ENCODE measurements at places on chromosomes 11 and 22.

- no peak for DNase-seq
Observed at GRCh38 chr11:123328281-123328867, 101.7 kb upstream of the GRAMD1B start.

GRCh38 chr11:114896594-114896993 lies 218.3 kb downstream of the NXPE2 start:
- no peak for DNase-seq

- DNase-seq: no peak
Observed at GRCh38 chr22:23894710-23895598, 771 bp downstream of the MIF start.

DNA sequence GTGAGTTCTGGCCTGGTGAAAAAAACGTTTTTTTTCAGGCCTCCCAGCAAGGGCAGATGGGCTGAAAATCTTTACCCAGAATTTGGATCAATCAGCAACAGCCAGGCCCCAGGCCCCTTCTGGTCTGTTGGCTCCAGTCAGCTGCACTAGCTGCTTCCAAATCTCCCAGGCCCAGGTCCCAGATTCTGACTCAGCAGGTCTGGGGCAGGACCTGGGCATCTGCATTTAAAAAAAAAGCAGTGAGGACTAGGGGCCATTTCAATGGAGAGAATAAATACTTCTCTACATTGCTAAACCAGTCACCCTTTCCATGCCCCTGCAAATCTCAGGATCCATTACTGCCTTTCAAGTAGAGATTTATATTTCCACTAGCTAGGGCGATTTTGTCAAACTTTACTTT lies 4.3 kb downstream of the SLC15A3 start:
- no peak for DNase-seq

GRCh38 chr11:111957663-111958444 lies 20.7 kb downstream of the DIXDC1 start:
- DNase-seq: no peak

- DNase-seq: no peak
Observed at GRCh38 chr11:17748761-17749721, 14.5 kb downstream of the KCNC1 start.

DNA sequence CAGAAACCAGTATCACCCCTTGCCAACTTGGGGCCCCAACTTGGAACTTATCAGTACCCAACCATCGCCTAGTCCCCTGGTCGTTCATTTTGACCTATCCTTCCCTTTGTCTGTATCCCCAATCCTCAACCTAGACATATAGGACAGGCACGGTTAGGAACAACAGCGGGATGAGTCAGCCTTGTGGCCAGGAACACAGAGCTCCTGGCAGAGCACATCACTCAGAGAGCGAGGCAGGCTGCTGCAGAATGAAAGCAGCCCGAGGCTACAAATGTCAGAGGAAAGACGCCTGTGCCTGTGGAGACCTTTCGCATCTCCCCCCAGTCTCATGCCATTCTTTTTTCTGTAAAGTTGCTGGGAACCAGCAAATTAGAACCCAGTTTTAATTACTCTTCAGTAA lies 14.6 kb downstream of the DKK3 start:
- DNase-seq: no peak

DNA sequence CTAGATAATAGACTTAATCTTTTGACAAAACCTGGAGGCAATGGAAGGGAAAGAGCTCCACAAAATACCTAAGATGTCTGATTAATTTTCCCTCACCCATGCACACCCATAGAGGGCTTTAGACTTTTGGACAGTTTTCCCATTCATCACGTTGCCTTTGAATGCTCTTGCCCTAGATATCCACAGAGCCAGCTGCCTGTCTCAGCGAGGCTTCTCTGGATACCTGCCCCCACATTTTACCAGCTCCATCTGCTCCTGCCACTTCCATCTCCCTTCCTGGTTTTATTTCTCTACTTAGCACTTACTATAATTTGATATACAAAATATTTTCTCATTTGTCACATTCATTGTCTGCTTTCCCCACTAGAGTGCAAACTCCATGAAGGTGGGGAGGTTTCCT lies 136.8 kb downstream of the FDX1 start:
- no peak for DNase-seq

- DNase-seq: no peak
Observed at GRCh38 chr11:16179676-16180075, 176.7 kb downstream of the SOX6 start.

- DNase-seq: no peak
Observed at GRCh38 chr11:1830322-1831223, 4.2 kb upstream of the SYT8 start.

DNA sequence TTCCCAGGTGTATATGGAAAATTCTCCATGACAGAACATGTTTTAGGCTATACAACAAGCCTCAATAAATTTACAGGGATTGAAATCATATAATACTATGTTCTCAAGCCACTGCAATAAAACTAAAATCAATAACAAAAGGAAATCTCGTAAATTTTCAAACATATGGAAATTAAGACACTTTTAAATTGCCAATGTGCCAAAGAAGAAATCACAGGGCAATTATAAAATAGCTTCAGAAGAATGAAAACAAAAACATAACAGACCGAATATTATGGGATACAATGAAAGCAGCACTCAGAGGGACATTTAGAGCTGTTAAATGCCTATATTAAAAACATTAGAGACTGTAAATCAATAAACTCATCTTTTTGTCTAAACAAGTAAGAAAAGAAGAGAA lies 555.7 kb upstream of the B3GAT1 start:
- DNase-seq: no peak

DNA sequence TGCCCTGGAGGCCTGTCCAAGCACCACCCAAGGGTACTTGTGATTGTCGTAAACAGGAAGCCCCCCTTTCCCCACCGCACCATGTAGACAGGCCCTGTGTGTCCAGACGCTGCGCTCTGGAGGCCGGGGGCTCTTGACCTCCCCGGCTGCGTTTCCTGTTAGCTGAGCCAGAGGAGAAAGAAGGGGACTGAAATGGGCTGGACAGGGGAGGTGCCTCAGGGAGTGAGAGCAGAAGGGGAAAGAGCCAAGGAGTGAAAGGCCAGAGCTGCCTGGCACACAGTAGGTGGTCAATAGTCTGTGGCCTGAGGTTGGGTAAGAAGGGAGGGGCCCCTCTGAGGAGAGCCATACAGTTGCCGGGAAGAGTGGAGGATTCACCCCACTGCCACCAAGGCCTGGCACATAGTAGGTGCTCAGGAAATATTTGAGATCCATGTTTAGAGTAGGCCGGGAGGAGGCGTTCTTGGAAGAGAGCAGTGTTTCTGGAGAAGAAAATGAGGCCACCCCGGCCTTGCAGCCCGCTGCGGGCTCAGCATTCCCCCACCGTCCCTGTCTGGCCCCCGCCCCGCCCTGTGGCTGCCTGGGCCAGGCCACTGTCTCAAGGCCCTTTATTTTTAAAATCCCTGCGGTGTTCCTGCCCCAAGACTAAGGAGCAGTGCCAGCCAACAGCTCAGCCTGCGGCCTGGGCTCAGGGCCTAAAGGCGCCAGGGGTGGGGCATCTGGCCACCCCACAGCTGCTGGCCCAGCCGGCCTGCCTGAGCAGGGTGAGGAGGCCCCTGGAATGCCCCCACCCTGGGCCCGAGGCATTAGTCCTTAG lies 13.6 kb upstream of the CDC42EP1 start:
- DNase-seq: no peak

DNA sequence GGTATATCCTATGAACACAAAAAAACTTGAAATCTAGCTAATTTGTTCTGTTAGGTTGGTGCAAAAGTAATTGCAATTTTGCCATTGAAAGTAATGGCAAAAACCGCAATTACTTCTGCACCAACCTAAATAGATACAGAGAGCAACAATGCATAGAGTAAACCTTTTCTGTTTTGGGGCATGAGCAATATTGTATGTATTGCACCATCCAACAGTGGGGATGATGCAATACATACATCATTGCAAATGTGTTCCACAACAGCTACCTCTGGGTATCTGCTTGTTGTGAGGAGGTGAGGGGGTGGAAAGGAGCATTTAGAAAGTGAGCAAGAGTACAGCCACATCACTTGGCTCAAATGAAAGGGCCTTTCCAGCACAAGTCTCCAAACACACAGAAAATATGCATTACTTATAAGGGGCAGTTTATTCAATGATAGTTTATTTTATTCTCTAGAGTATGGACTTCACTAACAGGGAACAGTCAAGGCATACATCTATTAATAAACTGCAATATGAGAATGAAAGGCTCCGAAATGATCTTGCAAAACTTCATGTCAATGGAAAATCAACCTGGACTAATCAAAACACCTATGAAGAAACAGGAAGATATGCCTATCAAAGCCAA lies 77.3 kb downstream of the DEUP1 start:
- no peak for DNase-seq

DNA sequence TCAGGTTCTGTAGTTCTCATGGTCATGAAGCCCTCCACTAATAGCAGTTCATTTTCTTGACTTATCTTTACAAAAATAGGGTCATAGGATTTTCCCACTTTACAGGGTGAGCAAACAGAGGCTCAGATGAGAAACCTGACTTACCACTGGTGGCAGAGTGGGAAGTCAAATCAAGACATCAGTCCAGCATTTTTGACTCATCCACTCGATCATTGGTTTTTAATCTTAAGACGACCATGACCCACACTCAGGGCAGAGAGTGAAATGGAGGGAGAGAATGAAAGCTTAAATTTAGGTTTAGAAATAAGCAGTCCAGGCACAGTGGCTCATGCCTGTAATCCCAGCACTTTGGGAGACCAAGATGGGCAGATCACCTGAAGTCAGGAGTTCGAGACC lies 42.1 kb downstream of the RTL6 start:
- DNase-seq: no peak

DNA sequence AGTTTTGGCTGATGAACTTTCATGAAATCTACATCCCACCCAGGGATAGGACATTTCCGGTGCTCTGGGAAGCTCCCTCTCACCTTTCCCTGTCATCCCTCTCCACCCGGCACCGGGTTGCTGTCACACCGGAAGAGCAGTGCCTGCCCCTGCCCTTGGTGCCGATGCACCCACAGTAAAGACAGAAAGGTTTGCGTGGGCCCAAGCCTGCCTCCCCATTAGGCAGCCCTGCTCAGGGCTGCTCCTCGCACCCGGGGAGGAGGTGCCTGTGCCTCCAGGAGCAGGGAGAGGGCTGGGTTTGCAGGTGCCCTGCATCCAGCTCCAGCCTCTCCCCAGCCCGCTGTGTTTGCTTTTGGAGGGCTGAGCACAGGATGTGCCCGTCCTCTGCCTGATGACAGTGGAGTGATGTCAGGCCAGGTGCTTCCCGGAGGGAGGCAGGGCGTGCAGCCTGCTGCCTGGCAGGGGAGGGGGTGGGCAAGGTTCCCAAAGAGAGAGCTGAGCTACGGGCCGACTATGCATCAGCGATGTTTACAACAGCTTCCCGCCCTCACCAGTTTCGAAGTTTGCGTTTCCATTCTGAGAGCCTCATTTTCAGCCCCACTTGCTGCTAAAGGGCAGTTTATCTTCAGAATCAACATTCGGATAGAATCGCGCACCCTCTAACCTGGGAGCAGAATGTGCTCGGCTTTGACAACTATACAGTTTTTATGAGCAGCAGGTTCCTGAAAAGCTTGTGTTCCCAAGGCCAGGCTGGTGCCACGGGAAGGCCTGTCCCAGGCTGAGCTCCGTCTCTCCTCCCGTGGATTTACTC lies 83.2 kb upstream of the CLDN5 start:
- no peak for DNase-seq

DNA sequence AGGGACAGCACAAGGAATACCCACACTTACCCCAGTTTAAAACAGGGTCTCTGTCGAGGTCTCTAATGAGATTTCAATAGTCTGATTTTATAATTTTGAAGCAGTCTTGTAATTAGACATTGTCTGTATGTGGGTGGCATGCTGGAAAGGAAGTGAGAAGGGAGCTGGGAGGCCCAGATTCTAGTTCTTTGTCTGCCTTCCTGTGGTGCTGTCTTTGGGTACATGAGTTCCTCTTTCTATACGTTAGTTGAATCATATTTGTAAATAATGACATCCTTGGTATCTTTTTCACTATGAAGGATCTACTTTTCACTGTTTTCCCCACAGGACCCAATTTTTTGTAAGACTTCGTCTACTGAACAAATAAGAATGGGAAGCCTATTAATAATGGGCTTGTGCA lies 42.0 kb upstream of the TENM4 start:
- DNase-seq: no peak

GRCh38 chr11:13907678-13908077 lies 54.8 kb upstream of the SPON1 start:
- no peak for DNase-seq

- DNase-seq: no peak
Observed at GRCh38 chr11:64577202-64577601, 13.8 kb upstream of the SLC22A12 start.

DNA sequence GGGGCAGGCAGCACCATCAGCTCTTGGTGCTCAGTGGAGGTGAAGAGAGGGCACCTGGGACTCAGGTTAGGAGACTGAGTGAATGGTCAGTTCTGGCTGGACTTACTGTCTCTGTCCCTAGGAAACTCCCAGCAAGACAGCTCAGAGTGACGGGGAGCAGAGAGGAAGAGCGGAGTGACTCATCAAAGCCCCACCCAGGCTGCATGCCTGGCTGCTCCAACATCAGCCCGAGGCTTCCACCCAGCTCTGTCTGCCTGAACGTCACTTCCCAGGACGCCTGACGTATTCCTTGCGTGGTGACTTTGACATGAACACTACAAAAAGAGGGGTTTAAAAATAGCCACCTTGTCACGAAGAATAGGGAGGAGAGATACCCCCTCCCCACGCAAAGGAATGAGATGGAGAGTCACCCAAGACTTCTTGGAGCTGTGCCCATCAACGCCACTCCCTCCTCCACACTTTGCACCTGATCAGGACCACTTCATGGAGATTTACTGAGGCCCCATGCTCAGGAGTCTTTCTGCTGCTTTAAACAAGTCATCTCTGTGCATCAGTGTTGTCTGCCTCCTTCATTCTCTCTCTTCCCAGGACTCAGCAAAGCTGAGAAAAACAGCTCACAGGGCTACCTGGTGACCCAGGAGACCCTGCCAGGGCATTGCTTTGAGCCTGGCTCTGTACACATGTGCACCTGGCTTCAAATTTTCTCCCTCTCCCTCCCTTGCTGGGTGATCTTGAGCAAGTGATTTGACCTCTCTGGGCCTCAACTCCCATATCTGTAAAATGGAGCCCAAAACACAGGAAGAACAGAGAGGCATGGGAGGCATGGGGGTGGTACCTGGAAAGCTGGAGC lies 83.1 kb downstream of the MN1 start:
- DNase-seq: peak; percentile 88

GRCh38 chr11:17921659-17922415 lies 91.0 kb downstream of the SERGEF start:
- peak; percentile 43 for DNase-seq

GRCh38 chr11:99739464-99740089 lies 718.8 kb downstream of the CNTN5 start:
- DNase-seq: no peak

GRCh38 chr22:32545801-32546200 lies 71.2 kb downstream of the FBXO7 start:
- no peak for DNase-seq

DNA sequence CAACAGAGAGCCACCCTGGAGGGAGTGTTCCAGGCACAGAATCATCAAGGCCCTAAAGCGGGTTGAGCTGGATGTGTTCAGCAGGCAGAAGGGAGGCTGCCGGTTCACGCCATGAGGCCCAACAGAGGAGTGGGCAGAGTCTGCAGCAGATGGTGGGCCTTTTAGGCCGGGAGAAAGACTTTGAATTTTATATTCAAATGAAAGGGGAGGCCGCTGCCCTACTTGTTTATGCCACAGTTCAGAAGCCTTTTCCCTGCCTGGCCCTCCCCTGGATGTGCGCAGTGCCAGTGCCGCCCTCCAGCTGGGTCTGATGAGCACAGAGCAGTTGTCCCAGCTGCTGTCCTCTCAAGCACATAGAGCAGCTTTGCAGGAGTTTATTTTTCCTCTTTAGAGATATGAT lies 46.9 kb upstream of the TTC12 start:
- DNase-seq: no peak

All from AG09319 (cell line).